ENCODE measurements at places on chromosomes 3 and 15. TPM values are rescaled to one million over a fixed set of nuclear protein-coding genes. Genes with fewer than 3 reads are reported as not detected.

Gene MED12L
- total RNA-seq: 0.78 TPM

Gene IL16
- total RNA-seq: 2.9 TPM

Gene RLBP1
- total RNA-seq: not detected

Gene DNAH1
- 6.0 TPM for total RNA-seq

Gene ITGB5
- 88.7 TPM for total RNA-seq

Gene HERC2
- 76.5 TPM for total RNA-seq

Gene ALPK3
- total RNA-seq: 7.8 TPM

Gene CHST13
- total RNA-seq: not detected

Gene ZNF385D
- total RNA-seq: 3.9 TPM

Gene NCEH1
- 6.9 TPM for total RNA-seq

- no peak for DNase-seq
These were observed 17.3 kb downstream of the MRPS11 start for GRCh38 chr15:88484682-88485331.

GRCh38 chr3:89303701-89304100 is 196.3 kb downstream of the EPHA3 start:
- DNase-seq: no peak

DNA sequence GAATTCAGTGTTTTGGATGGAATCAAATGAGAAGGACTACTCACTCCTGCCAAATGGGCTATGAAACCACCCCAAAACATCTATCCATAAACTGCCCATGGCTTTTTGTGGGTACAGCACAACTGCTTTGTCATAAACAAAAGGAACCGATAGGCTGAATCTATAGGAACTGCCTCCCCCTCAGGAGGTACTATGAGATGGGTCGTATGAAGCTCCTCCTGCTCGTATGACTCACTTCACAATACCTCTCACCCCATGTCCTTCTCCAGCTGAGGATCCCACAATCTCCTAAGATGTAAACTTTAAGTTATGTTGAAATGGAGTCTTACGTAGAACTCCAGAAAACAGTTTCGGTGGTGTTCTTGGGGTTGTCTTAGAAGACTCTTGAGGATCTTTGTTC is 129.9 kb upstream of the SAMMSON start:
- no peak for DNase-seq

DNA sequence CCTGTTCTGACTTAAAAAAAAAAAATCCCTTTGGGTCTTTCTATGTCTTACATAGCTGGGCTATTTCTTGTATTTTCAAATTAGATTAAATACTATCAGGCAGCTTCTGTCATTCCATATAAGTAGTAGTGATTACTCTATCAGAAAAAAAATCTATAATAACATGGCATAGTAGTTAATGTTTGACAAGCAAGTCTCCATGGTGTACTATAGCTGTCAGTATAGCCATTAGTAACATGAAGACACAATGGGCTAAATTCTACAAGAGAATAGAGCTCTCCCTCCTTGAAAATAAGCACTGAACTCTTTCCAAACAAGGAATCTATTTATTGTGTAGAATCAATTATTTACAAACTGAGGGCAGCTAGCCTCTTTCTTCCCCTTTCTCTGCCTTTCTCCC is 19.4 kb upstream of the VEPH1 start:
- no peak for DNase-seq

- no peak for DNase-seq
These were observed 148.6 kb downstream of the SUCNR1 start for GRCh38 chr3:152021951-152022461.

DNA sequence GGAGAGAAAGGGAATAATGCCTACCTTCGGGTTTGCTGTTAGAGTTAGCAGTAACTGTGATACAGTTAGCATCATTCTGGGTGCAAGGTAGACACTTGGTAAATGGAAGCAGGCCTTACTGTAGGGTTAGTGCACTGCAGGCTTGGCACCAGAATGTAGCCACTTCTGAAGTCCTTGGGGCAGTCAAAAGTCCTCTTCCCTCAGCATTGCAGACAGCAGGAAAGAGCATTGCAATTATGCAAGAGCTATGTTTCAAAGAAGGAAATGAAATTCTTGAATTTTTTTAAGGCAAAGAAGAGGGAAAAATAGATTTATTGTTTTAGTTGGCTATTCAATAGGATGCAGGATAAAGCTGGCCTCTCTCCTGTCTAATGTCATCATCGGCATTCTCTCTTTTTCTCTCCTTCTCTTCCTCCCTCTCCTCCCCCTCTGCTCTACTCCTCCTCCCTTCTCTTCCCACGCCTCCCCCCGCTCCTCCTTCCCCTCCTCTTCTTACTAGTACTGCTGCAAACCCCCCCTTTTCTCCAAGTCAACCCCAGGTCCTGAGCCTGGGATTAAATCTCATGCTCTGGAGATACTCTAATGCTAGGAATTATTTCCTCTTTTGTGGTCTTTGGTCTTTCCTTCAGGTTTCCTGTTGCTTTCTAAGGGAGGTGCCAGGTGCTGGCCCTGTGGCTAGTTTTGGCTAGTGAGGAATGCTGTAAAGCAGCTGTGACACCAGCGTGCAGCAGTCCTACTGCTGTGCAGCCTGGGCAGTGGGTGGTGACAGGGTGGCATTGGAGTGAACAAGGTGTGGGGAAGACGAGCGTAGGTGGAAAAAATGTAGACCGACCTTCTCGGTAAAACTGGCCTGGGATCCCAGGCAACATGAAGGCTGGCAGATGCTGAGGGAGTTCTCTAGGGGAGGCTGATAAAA is 21.7 kb downstream of the EEFSEC start:
- no peak for DNase-seq

- no peak for DNase-seq
These were observed 290.5 kb downstream of the RPLP1 start for GRCh38 chr15:69743091-69743490.

DNA sequence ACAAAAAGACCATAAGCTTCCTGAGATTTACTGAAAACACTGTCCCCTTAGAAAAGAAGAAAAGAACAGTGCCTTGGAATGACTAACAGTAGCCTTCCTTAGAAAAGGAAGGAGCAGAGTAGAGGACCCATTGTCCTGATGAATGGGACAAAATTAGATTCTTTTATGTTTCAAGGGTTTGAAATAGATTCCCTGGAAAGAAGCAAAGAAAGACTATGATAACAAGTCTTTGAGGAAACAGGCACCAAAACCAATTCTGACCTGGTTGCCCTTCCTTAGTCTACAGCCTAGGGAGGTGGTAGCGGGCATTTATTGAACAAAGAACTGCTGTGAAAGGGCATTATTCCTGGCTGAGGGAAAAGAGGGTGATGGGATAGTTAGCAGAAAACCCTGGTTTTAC is 1024.8 kb downstream of the TBL1XR1 start:
- DNase-seq: no peak

- no peak for DNase-seq
These were observed 119.9 kb downstream of the AGBL1 start for GRCh38 chr15:86199467-86200145.

DNA sequence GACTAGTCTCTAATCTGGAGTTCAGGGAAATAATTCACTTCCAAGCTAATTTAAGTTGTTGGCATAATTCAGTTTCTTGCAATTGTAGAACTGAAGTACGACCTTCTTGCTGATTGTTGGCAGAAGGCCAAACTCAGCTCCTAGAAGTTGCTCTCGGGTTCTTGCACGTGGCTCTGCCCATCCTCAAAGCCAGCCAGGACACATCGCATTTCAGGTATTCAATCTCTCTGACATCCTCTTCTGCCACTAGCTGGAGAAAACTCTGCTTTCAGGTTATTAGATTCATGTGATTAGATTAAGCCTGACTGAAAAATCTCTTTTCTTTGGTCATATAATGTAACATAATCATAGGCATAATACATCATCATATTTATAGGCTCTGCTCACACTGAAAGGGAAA is 362.0 kb downstream of the ZPLD1 start:
- no peak for DNase-seq

DNA sequence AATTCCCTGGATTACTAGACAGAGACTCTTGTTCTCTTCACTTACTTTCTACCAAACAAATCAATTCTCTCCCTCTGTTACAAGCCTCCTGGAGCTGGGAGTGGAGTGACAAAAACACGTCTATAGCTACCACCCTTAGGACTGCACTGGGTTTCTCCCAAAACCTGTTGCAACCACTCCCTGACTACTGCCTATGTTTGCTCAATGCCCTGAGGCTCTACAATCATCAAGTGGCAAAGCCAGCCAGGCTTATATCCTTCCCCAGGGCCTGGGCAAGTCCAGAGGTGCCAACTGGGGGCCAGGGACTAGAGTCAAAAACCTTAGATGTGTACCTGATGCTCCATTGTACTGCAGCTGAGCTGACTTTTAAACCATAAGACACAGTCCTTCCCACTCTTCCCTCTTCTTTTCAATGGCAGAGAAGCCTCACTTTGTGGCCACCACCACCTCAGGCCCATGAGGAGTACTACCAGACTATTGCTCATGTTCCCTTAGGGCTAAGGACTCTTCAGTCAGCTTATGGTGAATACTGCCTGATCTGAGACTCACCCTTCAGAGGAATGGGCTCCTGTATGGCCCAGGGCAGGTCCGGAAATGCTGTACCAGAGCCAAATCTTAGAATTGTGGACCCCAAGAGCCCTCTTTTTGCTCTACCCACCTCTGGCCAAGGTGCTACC is 125.4 kb upstream of the PLCL2 start:
- DNase-seq: no peak

DNA sequence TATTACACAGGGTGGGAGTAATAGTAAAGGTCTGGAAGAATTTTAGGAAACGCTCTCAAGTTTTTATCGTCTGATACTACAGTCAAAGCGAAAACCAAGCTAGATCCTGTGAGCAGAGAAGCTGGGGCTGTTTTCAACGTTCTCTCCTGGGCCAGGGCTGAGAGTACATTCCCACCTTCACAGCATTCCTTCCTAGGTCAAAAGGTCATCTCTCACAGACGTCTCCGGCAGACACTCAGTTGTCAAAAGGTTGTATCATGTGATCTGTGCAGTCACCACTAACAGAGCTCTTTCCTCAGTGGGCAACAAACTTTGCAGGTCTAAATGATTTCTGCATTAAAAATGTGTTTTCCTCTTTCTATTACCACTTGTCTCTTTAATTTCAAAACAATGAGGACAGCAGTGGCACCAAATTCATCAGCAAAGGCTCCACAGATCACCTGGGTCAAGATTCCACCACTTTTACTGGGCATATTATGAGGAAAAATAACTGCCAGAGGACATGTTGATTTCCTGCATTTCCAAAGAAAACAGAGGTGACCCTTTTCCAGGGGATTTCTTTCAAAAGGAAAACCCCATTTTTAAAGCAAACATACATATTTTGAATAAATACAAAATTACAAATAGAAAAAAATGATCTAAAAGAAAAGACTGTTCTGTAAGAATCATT is 41.9 kb downstream of the MEIS2 start:
- DNase-seq: no peak

- DNase-seq: no peak
These were observed 137.3 kb downstream of the MECOM start for GRCh38 chr3:169526246-169526645.

All from body of pancreas (tissue), 4 donors.